ENCODE measurements at places on chromosomes 1 and 21. TPM values are rescaled to one million over a fixed set of nuclear protein-coding genes. Genes with fewer than 3 reads are reported as not detected.

The TNFRSF4 gene
- total RNA-seq, result not detected

The TMEM200B gene
- 0.18 TPM for total RNA-seq

The NUCKS1 gene
- 154 TPM for total RNA-seq

The FPGT gene
- total RNA-seq, result 4.7 TPM

The ZSWIM5 gene
- 0.56 TPM for total RNA-seq

The CFHR3 gene
- 0.20 TPM for total RNA-seq

The CACNA1S gene
- not detected for total RNA-seq

The UMODL1 gene
- total RNA-seq, result not detected

The RAB25 gene
- not detected for total RNA-seq

The NBPF4 gene
- 0.05 TPM for total RNA-seq

The SPATA45 gene
- total RNA-seq, result not detected

The RYR2 gene
- total RNA-seq, result not detected

The BSND gene
- not detected for total RNA-seq

The ANKRD35 gene
- not detected for total RNA-seq

The CCDC27 gene
- total RNA-seq, result not detected

The SRRM1 gene
- total RNA-seq, result 43.1 TPM

The PODN gene
- not detected for total RNA-seq

The B3GALT2 gene
- total RNA-seq, result not detected

The RUNX3 gene
- total RNA-seq, result 6.8 TPM

The GJA5 gene
- total RNA-seq, result 0.05 TPM

The SYF2 gene
- 37.3 TPM for total RNA-seq

The PKLR gene
- not detected for total RNA-seq

The EXTL1 gene
- total RNA-seq, result not detected

The SPRR3 gene
- not detected for total RNA-seq

The RIIAD1 gene
- not detected for total RNA-seq

The B4GALT2 gene
- 72.3 TPM for total RNA-seq

The CSF3R gene
- not detected for total RNA-seq

The CFHR1 gene
- not detected for total RNA-seq

The IQGAP3 gene
- total RNA-seq, result 15.3 TPM

The OR10J4 gene
- not detected for total RNA-seq

The WARS2 gene
- total RNA-seq, result 5.3 TPM

The CD52 gene
- not detected for total RNA-seq

The LRRC39 gene
- total RNA-seq, result not detected

Data from A549 treated with GW870086 at 1 μM for 4 hours (cell line).